ENCODE measurements at places on chromosomes 11 and 22.

DNA sequence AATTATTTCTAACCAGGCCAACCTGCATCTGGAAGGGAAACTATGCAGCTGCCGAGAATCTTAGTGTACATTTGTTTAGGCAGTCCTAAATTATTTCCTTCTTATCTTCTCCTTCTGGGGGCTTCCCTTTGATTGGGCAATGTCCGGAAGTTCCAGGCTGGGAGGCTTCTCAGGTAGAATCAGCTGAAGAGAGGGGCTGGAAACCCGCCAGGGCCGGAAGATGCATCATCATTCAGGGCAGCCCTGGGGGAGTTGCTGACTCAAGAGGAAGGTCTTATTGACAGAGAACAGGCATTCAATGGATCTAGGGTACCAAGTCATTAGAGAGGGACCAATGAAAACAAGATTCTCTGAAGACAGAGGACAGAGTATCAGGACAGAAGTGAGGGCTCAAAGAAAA is 150.7 kb downstream of the BLID start:
- DNase-seq, result no peak

- no peak for DNase-seq
These were observed at the start of gene ABCG4 for GRCh38 chr11:119149018-119149785. TSS of gene ABCG4 (plus strand) at chr11:119149052. CDS start at chr11:119149966, 914 bp downstream.

DNA sequence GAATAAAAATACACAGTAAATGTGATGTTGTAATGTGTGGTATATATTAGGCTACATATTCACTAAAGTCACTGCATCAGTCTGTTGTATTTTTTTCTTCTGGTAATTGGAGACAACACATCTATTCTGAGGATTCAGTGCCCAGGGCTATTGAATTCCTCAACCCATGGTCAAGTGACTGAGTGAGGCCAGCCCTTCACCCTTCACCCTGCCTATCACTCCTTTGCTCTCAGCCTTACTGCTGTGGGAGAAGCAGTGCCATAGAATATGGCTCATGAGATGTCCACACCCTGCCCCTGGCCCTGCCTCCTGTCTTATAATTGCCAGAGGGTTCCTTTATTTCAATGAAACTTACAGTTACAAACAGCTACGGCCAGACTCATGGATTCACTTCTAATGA is 295.6 kb downstream of the NTM start:
- DNase-seq, result no peak

DNA sequence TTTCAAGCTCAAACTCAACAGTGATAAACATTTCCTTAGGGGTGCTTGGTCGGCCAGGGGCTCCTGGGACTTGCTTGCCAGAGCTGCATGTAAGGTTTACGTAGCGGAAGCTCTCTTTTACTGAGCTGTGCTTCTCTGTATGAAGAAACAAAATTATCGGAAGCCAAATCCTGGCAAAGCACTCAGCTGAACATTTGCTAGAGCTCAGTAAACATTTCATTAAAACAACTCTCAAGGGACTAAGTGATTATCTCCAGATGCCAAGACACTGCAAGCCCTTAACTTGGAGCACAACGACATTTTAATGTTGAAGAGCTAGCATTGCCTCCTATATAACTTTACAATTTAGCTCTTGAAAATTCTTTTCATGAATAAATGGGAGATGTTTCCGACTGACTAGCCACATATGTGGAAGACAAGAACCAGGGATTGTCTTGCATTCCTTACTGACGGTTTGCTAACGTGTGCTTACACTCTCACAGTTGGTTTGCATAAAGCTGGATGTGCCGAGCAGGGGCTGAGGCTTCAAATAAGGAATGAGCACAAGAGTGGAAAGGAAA is 43.4 kb downstream of the SCUBE2 start:
- DNase-seq, result no peak

DNA sequence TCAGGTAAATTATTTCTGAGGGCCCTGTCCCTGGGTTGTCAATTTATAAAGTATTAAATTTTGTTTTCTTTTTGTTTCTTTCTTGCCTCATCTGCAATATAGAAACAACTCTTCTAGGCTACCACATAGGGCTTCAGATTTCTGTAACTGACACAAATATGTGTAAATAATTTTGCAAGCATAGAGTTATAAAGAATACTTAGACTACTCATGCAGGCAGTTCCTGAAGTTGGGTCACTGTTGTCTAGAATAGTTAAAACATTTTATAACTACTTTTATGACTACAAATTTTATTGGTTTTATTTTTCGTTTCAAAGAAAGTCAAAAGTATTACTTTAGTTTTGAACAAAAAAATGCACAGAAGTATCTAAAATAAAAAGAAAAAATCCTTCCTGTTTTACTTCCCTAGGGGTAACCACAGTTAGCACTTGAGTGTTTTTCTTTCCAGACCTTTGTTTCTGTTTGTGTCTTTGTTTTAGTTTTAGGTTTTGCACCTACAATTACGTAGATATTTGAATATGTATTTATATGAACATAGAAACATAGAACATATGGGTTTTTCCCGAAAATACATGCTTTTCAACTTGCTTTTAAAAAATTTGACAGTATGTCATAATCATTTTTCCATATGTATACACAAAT is 12.4 kb upstream of the TMEM123 start:
- no peak for DNase-seq

DNA sequence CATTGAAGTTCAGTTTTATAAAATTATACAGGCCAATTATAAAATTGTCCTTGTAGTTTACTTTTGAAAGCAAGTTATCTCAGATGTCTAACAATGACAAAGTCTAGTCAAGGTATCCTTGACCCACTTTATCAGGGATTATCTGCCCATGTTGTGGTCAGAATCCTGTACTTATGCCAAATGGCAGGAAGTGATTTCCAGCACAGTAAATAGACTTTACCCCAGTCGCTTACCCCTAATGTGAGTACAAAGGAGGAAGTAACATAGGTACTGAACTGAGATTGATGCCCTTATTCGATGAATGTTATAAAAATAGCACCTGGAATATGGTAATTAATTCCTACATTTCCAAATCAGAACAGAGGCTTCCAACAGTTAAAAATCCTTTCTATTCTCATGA is 355.7 kb downstream of the CNTN5 start:
- no peak for DNase-seq

GRCh38 chr11:95912902-95913560 is 10.9 kb downstream of the MTMR2 start:
- no peak for DNase-seq

- no peak for DNase-seq
These were observed 71.7 kb downstream of the PKNOX2 start for GRCh38 chr11:125236072-125236825.

DNA sequence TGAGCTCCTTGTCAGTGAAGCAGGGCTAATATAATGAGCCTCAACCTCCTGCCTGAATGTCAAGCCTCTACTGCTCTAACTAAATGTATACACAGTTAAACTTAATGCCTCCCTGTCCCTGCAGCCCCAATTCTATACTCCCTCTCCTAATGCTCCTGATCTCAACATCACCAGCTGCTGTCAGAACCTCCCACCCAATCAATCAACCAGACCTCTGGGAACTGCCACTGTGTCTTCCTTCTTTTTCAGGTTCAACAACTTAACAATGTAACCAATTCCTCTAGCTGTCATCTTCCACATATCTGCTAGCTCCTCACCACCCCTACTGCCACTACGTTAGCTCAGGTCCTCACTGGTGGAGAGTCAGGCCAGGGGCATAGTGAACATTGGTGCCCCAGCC is 339.8 kb upstream of the NARS2 start:
- no peak for DNase-seq

DNA sequence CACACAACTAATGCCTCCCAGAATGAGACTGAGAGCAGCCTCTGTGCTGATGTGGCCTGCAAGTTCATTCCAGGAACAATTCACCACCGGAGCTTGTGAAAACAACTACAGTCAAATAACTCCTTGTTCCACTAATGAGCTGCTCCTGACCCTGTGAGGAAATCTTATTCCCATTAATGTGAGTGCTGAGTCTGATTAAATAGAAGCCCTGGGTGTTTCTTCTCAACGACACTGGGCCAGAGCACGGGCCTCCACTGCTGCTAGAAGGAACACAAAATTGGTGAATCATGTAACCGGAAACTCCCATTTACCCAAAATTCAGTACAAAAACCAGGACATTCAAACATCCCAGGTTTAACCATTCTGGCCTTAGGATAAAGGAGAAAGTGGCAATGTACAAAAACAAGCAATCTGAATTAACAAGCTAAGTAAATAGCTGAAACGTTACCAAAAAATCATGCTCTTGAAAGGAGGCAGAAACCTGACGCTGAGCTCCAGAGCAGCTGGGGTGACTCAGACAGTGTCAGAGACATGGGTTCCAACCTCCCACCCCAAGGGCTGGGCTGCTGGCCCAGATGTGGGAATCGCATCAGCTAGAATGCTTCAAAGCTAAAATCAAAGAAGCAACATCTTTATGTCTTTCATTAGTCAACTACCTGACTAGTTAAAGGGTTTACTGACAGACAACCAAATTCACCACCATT is 26.7 kb downstream of the SERGEF start:
- no peak for DNase-seq

- no peak for DNase-seq
These were observed 213.9 kb upstream of the NARS2 start for GRCh38 chr11:78788533-78788932.

DNA sequence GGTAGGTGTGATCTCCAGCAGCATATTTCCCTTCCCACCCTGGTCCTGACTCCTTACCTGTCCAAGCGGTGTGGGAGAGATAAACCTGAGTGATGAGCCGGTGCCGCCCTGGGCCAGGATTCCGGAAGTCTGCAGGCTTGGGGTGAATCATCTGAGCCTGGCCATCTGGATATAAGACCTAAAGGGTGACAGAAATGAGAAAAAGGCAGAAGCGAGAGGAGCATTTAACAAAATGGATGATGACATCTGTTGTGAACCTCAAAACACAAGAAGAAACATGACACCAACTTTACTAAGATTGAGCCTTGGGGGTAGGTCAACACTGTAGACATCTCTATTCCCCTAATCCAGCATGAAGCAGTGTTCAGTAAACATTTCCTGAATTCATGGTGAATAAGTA is 62.8 kb downstream of the AAMDC start:
- no peak for DNase-seq

- no peak for DNase-seq
These were observed 26.9 kb upstream of the TXNRD2 start for GRCh38 chr22:19968450-19968891.

DNA sequence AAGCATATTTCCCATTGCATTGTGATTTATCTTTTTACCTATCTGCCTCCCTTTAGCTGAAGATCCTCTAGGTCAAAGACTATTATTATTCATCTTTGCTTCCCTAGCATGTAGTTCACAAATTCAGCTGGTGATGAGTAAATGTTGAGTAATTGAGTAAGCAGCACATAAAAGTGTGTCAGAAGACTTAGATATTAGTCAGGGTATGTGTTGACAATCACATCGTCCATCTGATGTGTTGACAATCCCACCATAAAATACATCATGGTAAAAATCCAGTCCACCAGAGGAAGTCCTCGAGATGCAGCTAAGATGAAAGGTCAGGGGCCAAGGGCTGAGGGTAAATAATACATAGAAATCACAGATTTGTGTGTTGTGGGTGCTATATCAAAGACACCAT is 22.9 kb upstream of the ABTB2 start:
- DNase-seq, result no peak

- DNase-seq, result no peak
These were observed 191.0 kb downstream of the NAV2 start for GRCh38 chr11:19903620-19904069.
